ENCODE measurements at places on chromosomes 3 and 15. TPM values are rescaled to one million over a fixed set of nuclear protein-coding genes. Genes with fewer than 3 reads are reported as not detected.

Gene OR5H6
- not detected for polyA plus RNA-seq

Gene ITPKA
- 0.47 TPM for polyA plus RNA-seq

Gene AADAC
- 0.75 TPM for polyA plus RNA-seq

Gene TM4SF4
- polyA plus RNA-seq = 0.12 TPM

Gene HAPLN3
- 3.2 TPM for polyA plus RNA-seq

Gene ULK3
- 68.8 TPM for polyA plus RNA-seq

Gene OR5H2
- not detected for polyA plus RNA-seq

Gene TIGIT
- 0.41 TPM for polyA plus RNA-seq

Gene BDH1
- polyA plus RNA-seq = 49.5 TPM
